ENCODE measurements at places on chromosomes 4 and X.

DNA sequence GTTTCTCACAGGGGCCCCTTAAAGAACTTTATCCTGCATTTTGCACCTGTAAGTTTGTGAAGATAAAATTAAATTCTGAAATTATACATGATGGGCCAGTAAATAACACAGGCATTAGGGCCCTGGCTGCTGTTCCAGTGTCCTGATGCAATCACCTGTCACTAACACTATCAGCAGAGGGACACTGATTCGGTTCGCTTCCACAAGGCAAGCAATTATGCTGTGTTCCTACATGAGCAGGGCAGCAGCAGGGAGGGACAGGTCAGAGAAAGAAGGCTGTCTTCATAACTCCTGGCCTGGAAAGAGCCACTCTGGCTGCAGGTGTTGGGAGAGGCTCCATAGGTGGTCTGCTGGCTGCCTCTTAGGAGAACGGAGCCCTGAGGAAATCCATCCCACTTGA is 487.3 kb downstream of the MID1IP1 start:
- DNase-seq = no peak

DNA sequence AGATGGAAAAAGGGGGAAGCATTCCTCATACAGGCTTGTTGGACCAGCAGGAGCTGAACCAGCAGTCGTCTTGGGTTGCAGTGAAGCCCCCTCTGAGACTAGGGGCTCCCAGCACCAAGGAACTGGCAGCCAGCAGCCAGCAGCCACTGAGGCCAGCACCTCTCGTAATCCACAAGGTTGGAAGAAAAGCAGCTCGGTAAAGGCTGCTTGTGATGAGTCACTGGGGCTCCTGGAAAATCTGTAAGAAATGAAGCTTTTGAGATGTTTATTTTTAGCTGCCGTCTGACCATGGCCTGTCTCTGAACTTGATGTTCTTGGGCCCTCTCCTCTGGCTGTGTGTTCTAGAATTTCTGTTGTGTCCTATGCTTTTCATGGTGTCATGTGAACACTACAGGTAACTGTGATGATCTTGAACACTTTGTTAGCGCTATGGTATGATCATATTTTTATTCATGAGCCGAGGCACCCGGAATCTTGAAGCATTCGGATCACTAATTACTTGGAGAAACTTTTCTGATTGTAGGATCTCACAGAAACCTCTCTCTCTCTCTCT is 18.6 kb downstream of the CLCN4 start:
- DNase-seq = no peak

- peak; percentile 6 for DNase-seq
These were observed 42.0 kb upstream of the RBMXL3 start for GRCh38 chrX:115147220-115147619.

DNA sequence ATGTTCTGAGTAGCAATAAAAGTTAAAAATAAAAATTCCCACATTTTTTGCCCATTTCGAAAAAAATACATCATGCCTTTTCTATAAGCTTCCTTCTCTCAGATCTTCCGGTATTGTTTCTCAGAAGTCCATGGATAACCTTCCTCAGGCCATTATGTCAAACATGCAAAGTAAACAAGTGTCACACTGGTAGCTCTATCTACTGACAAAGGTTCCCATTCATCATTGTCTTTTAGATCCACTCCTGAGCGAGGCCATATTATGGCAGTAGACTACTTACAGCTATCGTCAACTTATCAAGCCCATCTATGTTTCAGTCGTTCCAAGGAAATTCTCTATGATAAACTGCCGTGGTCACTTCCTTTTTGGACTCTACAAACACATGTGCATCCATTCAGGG is 1068.2 kb downstream of the GLUD2 start:
- no peak for DNase-seq

GRCh38 chr4:1183985-1184773 is 11.8 kb upstream of the SPON2 start:
- DNase-seq = no peak

- DNase-seq = no peak
These were observed 85.6 kb downstream of the ANTXR2 start for GRCh38 chr4:79987401-79987800.

DNA sequence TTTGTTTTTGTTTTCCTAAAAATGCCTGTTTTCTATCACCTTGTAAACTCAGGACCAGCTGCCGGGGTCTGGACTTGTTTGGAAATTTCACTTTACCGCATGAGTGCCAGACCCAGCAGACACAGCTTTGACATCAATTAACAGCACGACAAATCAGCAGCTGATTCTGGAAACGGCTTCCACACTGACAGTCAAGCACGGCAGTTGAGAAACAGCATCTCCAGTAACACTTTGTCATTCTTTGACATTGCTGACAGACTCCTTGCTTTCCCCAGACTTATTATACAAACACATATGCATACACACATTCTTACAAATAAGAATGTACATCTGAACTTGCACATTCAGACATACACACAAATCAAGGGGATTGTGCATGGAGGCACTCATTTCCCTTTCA is 1017.6 kb upstream of the HS3ST1 start:
- DNase-seq = no peak

DNA sequence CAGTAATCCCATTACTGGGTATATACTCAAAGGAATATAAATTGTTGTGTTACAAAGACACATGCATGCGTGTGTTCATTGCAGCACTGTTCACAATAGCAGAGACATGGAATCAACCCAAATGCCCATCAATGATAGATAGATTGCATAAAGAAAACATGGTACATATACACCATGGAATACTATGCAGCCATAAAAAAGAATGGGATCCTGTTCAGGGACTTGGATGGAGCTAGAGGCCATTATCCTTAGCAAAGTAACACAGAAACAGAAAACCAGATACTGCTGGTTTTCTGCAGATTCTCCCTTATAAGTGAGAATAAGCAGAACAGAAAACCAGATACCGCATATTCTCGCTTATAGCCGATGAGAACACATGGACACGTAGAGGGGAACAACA is 43.5 kb downstream of the FAM193A start:
- no peak for DNase-seq

DNA sequence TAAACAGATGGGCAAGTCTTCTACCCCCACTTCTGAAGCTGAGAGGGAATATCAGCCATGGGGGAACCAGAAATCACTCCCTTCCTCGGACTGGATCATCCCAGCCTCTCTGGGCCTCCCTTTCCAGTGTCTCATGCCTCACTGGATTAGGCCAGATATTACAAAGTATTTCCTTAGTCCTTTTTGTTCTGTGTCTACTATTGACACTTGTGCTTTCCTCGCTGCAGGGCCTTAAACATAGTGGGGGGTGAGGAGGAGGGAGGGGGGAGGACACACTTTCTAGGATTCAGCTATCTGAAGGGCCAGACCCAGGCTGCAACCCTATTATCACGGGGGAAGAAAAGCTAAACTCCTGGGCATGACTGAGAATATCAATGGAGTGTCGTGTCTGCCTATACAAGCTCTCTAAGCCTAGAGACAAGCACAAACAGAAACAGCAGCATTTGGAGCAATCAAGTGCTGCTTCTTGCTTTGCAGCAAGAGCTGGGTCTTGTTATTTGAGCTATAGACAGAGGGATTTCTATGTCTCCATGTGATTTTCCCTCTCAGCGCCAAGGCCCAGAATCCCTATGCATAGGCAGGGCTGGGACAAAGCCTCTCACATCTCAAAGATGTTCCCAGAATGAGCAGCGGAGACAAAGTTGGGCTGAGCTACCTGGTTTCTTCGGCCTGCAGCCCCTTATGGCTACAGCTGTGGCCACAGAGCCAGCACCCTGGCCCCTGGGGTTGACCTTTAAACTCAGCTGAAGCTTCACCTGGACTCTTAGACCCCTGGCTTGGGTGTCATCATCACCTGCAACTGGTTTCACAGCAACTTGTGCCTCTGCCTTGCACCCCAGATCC is 20.2 kb downstream of the PJA1 start:
- DNase-seq = no peak

DNA sequence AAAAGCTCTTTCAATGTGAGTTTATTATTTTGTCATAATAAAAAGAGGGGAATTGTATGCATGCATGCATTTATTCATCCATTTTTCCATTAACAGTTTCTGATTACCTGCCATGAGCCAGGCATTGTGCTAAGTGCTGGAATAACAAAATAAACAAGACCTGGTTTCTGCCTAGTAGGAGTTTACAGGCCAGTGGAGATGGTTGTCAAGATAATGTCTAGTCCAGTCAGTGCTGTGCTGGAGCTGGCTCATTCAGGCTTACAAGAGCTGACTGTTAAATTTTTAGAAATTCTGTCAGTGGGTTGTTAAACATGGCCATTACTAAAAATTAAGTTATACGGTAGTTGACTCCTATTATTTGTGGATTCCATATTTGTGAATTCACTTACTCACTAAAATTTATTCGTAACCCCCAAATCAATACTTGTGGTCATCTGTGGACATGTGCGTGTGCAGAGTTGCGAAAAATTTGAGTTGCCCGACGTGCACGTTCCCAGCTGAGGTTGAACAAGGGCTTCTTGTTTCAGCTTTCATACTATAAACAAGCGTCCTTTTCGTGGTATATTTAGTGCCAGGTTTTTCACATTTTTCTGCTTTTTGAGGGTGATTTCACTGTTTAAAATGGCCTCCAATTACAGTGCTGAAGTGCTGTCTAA is 172.3 kb upstream of the RPS6KA3 start:
- no peak for DNase-seq

DNA sequence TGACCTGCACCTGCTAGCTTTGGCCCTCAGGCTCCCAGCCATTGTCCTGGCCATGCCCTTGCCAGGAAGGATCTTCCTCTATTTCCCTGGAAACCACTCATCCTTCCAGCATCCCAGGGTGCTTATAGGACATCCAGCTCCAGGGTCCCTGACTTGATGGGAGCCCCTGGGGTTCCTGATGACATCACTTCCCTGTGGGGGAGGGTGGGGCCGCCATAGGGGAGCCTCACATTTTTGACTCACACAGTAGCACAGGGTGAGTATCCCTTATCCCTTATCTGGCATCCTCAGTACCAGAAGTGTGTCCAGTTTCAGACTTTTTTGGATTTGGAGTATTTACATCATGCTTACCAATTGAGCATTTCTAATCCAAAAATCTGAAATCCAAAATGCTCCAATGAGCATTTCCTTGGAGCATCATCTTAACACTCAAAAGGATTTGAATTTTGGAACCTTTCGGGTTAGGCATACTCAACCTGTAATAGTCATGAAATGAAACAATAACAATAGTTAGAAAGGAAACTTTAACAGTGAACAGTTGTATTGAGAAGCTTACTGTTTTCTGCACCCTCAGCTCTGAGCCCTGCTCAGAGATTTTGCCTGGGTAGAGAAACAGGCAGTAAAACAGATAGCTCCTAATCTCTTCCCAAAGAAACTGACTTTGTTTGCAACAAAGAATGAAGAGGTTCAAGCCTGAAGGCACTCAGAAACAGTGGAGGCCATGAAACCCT is 22.1 kb downstream of the TNIP2 start:
- no peak for DNase-seq

DNA sequence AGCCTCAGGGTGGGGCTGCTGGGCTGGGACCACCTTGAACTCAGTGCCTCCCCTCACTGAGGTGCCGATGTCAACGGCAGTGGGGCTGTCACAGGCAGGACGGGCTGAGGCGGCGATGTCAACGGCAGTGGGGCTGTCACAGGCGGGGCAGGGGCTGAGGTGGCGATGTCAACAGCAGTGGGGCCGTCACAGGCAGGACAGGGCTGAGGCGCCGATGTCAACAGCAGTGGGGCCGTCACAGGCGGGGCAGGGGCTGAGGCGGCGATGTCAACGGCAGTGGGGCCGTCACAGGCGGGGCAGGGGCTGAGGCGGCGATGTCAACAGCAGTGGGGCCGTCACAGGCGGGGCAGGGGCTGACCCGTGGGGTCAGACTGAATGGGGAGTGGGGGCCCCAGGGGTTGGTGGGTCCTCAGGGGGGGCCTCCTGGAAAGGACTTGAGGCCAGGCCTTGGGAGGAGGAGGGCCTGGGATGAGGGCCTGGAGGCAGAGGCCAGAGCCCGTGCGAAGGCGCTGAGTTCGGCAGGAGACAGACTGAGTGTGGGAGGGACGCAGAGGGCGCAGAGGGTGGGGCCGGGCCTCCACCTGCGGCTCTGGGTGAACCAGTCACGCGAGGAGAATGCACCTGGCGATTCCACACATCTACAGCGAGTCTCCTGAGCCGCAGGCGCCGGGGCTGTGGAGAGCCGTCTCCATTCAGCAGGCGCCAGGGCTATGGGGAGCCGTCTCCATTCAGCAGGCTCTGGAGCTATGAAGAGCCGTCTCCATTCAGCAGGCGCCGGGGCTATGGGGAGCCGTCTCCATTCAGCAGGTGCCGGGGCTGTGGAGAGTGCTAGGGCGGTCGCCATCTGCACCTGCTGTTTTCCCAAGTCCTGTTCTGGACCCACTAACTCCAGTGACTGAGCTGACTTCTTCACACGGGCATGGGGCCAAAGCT is 22.9 kb downstream of the ATP5ME start:
- no peak for DNase-seq

- DNase-seq = no peak
These were observed 659.7 kb downstream of the NLGN4X start for GRCh38 chrX:5568934-5569333.

- DNase-seq = no peak
These were observed 304.2 kb downstream of the ARHGAP24 start for GRCh38 chr4:85779165-85779564.

DNA sequence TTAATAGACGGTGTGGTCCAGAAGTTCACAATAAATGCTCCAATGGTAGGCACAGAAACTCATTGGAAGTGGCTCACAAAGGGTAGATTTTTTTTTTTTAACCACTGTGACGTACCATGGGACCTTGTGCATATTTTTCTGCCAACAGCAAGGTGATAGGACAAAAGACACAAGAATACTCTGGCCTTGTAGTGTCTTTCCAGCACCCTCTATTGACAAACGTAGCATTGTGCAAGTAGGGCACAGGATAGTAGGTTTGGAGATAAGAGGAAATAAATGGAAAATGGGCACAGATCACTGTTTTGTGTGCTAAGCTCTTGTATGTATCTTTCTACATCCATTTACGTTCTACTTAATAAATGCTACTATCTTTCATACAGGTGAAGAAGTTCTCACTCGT is 2054.9 kb downstream of the PCDH7 start:
- DNase-seq = no peak

Data from cerebellar cortex (tissue), 1 donor.